ENCODE measurements at places on chromosomes 4 and X.

- no peak for DNase-seq
Measured at GRCh38 chr4:34046580-34046979, 2197.7 kb downstream of the ARAP2 start.

DNA sequence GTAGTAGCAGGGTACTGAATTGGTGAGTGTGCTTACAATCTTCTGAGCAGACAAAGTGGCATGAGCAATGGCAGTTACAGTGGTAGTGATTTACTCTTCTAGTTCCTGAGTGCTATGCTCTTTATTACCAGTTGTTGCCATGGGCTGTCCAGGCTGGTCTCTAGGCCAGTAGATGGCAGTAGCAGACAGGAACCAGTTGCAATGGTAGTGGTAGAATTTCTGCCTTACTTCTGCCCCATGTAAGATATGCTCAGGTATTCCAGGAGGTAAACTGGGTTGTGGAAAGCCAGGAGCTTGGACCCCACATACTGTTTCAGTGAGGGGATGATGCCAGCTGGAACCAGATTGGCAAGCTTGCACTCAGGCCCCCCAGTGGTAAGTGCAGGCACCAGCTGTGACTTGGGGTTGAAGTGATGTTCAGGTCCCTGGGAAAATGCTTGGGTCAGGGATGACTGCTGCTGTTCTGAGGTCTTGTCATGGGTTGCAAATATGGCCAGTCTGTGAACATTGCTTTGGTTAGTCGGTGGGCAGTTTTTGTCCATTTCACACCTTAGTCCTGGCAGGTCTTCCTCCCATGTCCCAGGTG lies 63.0 kb upstream of the ZXDB start:
- peak; percentile 9 for DNase-seq

GRCh38 chr4:42262701-42263490 lies 110.4 kb upstream of the BEND4 start:
- no peak for DNase-seq

DNA sequence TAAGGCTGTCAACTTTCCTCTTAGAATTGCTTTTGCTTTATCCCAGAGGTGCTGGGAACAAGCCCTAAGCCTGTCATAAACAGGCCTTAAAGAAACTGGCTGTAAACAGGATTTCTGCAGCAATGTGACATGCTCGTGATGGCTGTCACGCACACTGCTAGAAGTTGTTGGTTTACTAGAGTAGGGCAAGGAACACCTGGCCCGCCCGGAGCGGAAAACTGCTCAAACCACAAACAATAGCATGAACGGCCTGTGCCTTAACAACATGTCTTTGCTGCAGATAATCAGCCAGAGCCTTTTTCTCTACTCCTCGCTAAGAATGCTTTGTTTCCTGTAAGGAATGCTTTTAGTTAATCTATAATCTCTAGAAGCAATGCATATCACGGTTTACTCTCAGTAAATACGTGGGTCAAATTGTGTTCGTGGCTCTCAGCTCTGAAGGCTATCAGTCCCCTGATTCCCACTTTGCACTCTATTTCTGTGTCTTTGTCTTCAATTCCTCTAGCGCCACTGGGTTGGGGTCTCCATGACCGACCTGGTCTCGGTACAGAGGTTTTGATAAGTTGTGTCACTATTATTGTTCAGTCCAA lies 318.3 kb downstream of the GLUD2 start:
- no peak for DNase-seq
